Kasumi-1 (cell line): ENCODE measurements at places on chromosomes 1 and 21.
A peak's percentile ranks its signal among the peaks of the same experiment; 100 is the strongest.

GRCh38 chr1:115679141-115679611 is 37.4 kb downstream of the VANGL1 start:
- no peak for DNase-seq

- DNase-seq, result no peak
These were observed 25.8 kb upstream of the PPP1R8 start for GRCh38 chr1:27804791-27805190.

DNA sequence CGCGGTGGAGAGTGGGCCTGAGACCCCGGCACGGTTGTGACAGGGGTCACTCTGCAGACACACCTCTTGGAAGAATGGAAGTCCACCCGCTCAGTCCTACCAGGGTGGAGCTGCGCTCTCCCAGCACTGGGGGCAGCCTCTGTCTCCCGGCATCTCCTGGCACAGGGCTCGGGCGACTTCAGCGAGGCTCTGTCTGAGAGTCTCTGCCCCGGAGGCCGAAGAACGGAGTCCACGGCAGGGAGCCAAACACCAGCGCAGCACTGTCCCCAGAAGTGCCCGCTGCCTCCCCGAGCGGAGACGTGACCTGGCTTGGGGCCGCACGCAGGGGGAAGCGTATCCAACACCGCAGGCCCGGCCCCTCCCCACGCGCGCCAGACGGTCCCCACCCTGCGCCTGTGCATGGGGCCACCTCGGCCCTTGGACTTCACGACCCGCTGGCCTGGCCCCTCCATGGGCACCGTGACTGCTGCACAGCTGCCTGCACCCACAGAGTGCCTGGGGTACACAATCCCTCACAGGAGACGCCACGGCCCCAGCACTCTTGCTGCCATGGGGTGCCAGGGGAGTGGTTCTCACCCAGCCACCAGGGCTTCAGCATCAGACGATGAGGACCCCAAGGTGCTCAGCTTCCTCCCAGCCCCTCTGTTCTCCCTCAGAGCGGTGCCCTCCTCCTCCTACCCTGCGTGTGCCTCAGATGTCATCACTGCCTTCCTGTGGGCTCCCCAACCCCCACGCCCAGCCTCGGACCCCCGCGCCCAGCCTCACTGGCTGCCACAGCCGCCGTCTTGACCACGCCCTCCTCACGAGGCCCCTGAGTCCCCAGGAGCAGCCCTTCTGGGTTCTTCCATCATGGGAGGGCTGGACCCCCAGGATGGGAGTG is 14.9 kb upstream of the RNF223 start:
- no peak for DNase-seq

- DNase-seq, result no peak
These were observed 128.1 kb downstream of the MRPS6 start for GRCh38 chr21:34201481-34201858.

DNA sequence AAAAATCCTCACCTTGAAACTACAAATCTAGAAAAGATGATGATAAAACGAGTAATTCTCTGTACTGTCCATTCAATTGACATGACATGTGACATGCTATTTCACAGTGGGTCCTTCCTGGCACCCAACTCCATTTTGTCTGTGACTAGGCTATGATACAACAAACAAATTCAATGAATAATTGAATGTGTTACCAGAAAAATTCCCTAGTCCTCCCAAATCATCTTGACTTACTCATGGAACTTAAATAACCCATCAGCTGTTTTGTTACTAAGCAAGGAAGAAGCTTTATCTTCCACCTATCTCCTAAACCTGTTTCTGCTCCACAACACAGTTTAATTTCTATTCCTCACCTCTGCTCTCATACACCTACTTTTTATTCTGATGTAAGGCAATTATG is 30.4 kb downstream of the B3GALNT2 start:
- no peak for DNase-seq

- peak; percentile 13 for DNase-seq
These were observed 201.3 kb downstream of the MRPL39 start for GRCh38 chr21:25405984-25406383.

DNA sequence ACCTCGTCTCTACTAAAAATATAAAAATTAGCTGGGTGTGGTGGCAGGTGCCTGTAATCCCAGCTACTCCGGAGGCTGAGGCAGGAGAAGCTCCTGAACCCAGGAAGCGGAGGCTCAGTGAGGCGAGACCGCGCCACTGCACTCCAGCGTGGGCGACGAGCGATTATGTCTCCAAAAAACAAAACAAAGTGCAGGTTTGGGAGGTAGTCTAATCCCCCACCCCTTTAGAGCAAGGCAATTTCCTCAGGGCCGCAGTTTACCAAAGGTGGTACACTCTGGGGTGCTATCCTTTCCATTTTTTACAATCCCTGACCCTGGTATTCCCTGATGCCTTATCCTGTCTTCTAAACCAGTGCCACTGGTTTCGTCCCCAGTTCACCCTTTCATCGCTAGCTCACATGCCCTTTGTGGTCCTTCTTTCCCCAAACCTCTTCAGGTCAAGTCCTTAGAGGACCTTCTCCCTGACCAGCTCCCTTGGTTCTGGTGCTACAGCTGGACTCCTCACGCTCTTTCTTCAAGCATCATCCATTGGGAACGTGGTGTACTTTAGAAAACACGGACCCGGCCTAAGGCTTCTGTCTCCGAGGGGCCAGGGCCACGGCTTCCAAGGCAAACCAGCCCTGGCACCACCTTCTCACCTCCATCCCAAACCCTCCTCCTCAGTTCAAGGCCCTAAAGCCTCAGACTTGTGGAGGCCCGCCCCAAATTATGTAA is 873 bp downstream of the IFT25 start:
- no peak for DNase-seq

- no peak for DNase-seq
These were observed 21.2 kb downstream of the ACTRT2 start for GRCh38 chr1:3042481-3042880.

GRCh38 chr1:94634977-94635416 is 93.4 kb upstream of the F3 start:
- no peak for DNase-seq

GRCh38 chr1:59747420-59748024 is 67.2 kb upstream of the HOOK1 start:
- DNase-seq, result no peak

GRCh38 chr21:39079617-39080016 is 103.6 kb downstream of the PSMG1 start:
- no peak for DNase-seq

GRCh38 chr1:117231748-117232373 is 21.1 kb upstream of the VTCN1 start:
- peak; percentile 58 for DNase-seq

DNA sequence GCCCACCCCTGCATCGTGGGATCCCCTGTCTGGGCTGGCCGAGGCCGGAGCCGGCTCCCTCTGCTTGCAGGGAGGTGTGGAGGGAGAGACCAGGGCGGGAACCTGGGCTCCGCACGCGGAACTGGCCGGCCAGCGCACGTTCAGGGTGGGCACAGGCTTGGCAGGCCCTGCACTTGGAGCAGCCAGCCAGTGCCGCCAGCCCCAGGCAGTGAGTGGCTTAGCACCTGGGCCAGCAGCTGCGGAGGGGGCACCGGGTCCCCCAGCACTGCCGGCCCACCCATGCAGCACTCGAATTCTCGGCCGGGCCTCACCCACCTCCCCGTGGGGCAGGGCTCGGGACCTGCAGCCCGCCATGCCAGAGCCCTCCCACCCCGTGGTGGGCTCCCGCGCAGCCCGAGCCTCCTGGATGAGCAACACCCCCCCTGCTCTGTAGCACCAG is 422.6 kb downstream of the AMY1C start:
- DNase-seq, result no peak

- no peak for DNase-seq
These were observed 2.1 kb downstream of the POU3F1 start for GRCh38 chr1:38044221-38045215.

DNA sequence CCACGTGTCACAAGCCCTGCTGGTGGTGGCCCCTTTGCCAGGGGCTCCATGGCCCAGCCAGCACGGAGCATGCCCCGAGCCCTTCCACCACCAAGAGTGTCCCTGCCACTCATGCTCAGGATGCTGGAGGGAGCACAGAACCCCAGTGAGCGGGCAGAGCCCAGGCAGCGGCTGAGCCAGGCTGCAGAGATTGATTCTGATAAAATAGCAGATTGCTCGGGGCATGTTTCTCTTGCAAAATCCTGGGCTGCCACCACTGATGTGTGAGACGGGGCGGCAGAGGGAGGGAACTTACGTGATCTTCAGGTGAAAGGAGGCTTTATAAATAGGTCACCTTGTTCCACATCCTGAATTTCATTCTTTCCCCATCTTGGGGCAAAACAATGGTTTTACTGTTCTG is 53.2 kb downstream of the SPSB1 start:
- no peak for DNase-seq

GRCh38 chr1:155176544-155177071 is 3.0 kb downstream of the TRIM46 start:
- peak; percentile 79 for DNase-seq

- DNase-seq, result no peak
These were observed 35.3 kb downstream of the KCNA2 start for GRCh38 chr1:110570901-110571300.

GRCh38 chr1:35894183-35894582 is 11.2 kb downstream of the AGO1 start:
- peak; percentile 79 for DNase-seq

GRCh38 chr1:66553846-66554245 is 19.9 kb downstream of the SGIP1 start:
- DNase-seq, result no peak

DNA sequence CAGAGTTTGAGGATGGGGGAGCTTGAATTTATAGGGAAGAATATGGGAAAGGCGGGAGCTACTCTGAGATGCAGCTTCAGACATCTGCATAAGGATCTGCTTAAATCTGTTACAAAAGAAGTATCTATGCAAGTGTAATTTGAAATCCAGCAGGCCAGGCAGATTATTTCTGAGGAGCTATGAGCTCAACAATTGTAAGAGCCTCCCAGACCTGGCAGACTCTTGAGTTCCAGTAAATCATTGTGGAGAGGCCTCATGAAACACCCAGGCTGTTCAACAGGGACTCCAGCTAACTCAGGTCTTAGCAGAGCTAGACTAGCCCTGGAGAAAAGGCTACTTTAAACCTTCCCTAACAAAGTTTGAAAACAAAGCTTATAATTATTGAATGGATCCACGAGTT is 647.5 kb upstream of the CHRM3 start:
- DNase-seq, result no peak

DNA sequence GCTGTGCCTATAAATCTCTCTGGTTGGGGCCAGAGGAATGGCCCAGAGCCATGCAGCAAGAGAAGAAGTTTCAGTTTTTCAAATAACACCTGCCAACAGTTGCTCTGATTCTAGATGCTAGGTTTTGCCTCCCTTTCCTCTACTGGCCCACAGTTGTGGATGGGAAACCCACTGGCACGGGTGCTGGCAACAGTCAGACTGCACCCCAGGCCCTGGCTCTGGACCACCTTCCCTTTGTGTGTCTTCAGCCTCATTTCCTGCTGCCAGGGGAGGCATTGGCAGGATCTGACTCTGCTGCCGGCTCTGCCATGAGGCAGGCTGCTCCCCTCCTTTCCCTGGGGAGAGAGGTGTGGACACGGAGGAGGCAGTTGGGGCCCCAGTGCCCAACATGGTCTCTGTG is 142.0 kb downstream of the IGSF21 start:
- DNase-seq, result no peak

DNA sequence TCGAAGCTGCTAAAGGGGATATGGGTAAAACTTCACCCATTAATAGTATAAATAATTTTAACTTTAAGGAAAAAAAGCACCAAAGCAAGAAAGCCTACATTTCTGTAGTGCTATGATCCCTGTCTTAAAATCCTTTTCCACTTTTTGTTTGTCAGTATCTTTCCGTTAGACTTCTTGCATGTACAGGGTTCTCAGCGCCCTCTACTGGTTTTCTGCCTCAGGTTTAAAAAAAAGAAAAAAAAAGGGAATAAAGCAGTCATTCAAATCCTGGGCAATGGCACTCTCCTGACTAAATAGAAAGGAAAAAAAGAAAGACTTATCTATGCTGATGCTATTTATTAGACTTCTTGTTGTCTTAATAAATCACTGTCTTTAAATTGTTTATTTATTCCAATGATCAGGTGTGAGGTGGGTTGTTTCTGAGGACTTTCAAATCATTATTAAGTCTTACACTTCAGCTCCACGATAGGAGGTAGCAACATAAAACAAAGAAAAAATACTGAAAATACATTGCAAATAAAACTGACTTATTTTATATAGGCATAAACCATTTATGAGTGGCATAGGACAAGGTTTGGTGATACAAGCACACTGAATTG is 475.4 kb upstream of the NR5A2 start:
- peak; percentile 94 for DNase-seq

DNA sequence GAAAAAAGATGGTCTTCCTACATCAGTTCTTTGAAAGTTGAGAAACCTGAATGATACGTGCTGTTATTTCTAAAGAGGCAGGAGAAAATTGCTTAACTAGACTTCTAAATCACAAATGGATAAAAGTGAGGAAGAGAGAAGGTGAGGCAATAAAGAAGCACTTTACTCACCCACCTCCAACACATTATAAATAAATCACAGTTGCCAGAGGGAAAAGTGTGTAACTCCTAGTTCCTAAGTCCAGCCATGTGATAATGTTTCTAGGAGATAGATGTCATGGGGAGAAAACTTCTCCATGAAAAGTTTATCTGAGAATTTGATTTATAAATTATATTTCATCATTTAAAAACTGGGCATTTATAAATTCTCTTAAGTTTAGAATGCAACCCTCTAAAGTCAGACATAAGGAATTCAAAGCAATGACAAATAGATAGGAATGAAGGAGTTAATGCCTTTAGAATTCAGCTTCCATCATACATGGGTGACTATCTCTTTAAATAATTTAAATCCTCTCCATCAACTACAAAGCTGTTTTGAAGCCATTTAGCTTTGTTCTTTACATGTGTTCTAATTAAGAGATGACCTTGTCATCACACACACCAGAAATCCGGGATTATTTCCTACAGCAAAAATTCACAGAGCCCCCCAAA is 60.0 kb downstream of the NRIP1 start:
- no peak for DNase-seq

GRCh38 chr1:92038695-92039346 is 9.0 kb downstream of the EPHX4 start:
- no peak for DNase-seq

- DNase-seq, result no peak
These were observed 42.3 kb upstream of the NFASC start for GRCh38 chr1:204828352-204828850.

DNA sequence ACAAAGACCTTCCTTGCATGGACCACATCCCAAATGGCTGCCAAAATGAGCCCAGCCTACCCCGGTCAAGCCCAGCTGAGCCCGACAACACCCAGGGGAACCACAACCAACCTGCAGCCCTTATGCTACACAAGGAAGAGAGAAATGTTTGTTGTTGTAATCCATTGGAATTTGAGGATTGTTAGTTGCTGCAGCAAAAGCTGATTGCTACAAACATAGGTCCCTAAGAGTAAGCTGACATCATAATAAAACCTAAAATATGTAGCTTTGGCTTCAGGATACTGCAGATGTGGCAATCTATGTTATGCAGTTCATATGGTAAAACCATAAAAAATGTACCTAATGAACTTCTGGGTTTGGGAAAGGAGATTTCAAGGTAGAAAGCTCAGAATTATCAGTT is 65.5 kb upstream of the DNAH14 start:
- DNase-seq, result no peak

- DNase-seq, result no peak
These were observed 213.1 kb downstream of the RERE start for GRCh38 chr1:8604041-8604945.
